ENCODE measurements at places on chromosomes 11 and 22.

GRCh38 chr22:22761606-22761962 lies 117.2 kb downstream of the GGTLC2 start:
- no peaks in the 10 kb centered on the region for H3K27me3 ChIP-seq
- no peak overlapping the region for H3K4me3 ChIP-seq
- no peak for DNase-seq
- peak overlapping the region; percentile 87 for H3K27ac ChIP-seq
- H3K4me1 ChIP-seq, result peaks cover 86% of the 10 kb centered on the region

DNA sequence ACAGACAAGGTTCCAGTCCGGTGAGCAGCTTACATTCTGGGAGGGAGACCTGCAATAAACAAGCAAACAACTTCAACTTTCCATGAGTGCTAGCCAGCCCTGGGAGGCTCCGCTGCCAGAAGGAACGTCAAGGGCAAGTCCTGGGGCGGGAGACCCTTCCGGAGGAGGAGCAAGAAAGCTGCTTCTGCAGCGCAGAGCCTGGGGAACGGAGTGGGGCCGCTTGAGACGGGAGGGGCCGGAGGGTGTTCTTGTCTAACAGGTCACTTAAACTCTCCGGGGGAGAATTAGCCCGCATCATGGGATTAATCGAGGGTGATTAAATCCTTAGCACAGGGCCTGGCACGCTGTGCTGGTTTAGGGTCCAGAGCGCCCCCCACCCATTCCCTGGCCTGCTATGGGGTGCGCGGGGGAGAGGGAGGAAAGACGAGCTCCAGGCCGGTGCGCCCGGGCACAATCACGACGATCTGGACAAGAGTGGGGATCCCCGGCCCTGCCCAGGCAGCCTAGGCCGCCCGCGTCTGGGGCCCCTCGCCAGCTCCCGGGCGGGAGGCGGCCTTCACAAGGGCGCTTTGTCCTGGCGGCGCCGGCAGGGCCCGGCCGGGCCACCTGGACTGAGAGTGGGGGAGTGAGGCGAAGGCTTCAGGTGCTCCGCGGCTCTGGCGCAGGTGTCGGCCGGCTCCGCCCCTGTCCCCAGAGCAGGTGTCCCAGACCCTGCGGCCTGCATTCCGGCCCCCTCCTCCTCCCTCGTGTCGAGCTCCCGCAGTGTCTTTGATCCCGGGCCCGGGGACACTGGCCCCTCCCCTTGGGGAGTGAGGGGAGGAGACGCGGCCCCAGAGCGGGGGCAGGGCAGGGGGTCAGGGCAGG lies 663 bp upstream of the LARGE2 start:
- peaks cover 33% of the 10 kb centered on the region for H3K4me1 ChIP-seq
- peaks cover 19% of the 10 kb centered on the region for H3K27me3 ChIP-seq
- no peak for DNase-seq
- no peaks in the 10 kb centered on the region for H3K36me3 ChIP-seq
- no peak overlapping the region for H3K27ac ChIP-seq

DNA sequence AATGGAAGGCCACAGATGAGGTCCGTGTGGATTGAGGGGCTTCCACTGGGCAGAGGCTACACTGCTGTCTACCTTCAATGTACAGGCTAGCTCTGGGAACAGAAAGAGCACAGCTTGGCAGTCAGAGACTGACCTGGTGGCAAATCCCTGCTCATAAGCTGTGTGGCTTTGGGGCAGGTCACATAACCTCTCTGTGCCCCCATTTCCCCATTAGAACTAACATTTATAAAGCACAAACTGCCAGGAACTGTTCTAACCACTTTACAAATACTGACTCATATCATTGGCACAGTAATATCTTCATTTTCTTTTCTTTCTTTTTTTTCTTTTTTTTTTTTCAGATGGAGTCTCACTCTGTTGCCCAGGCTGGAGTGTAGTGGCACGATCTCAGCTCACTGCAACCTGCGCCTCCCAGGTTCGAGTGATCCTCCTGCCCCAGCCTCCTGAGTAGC lies 3.1 kb downstream of the FOSL1 start:
- peaks cover 60% of the 10 kb centered on the region for H3K4me1 ChIP-seq
- no peak overlapping the region for H3K4me3 ChIP-seq
- no peaks in the 10 kb centered on the region for H3K36me3 ChIP-seq
- peaks cover 3% of the 10 kb centered on the region for H3K27me3 ChIP-seq

GRCh38 chr11:14727746-14728145 lies 84.1 kb downstream of the PDE3B start:
- H3K4me3 ChIP-seq, result no peak overlapping the region
- H3K4me1 ChIP-seq, result peaks cover 3% of the 10 kb centered on the region
- no peak for DNase-seq
- H3K36me3 ChIP-seq, result no peaks in the 10 kb centered on the region
- peak overlapping the region; percentile 56 for H3K27ac ChIP-seq

Measured in immature natural killer cell (primary cell).